Heart right ventricle (tissue), 16 donors: ENCODE measurements at places on chromosomes 4 and X.

DNA sequence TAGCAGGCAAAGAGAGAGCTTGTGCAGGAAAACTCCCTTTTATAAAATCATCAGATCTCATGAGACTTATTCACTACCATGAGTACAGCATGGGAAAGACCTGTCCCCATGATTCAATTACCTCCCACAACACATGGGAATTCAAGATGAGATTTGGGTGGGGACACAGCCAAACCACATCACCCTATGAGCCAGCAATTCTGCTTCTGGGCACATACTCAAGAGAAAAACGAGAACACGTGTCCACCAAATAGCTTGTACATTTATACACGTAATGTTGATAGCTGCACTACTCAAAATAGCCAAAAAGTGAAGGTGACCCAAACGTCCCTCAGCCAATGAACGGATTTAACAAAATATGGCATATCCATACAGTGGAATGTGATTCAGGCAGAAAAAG lies 94.5 kb upstream of the DHRSX start:
- DNase-seq = no peak

DNA sequence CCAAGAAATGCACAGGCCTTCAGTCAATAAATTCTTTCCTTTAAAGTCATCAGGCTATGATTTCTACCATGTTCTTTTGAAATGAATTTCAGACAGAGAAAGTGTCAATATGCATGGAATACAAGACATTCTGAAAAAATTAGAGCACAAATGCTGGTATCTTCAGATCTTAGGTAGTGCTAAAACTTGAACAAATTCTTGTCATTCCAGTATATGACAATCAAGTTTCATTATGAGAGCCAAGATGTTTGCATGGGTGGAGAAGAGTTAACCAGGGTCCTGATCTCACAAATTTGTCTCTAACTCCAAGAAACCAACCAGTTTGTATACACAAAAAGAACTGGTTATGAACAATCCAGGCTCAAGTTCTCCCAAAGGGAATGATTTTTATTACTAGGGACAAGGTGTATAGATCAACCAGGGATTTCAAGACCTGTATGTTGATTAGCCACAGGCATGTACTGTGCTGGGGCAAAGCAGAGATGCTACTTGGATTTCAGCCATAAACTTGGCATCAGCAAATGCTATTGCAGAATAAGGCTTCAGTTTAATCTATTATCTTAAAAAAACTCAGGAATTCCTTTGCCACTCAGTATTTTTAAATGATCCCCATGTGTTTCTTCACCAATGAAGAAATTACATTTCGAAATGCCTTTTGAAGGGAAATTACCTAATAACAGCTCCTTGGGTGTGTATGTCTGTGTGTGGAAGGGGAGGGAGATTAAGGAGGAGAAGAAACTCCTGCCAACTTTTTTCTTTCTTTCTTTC lies 69.7 kb downstream of the FANCB start:
- no peak for DNase-seq

- no peak for DNase-seq
Measured at GRCh38 chr4:164484551-164484950, 269.4 kb upstream of the SMIM31 start.

GRCh38 chr4:108033348-108033747 lies 43.7 kb downstream of the HADH start:
- no peak for DNase-seq

DNA sequence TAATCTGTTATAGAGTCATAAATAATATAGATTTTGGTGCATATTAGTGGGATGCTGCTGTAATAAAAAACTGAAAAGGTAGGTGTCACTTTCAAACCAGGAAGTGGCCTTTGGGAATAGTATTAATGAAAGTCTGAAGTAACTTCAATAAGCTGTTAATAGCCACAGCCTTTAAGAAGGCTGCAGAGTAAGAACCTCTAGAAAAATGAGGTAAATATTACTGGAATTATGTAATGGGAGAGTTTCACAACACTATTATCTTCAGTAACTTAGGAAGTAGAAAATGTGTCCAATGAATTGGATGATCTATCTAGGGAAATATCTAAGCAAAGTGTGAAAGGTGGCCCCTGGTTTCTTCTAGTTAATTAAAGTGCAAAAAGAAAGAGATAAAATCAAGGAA lies 104.7 kb downstream of the NCAPG start:
- no peak for DNase-seq
